ENCODE measurements at places on chromosomes 5 and 9.

DNA sequence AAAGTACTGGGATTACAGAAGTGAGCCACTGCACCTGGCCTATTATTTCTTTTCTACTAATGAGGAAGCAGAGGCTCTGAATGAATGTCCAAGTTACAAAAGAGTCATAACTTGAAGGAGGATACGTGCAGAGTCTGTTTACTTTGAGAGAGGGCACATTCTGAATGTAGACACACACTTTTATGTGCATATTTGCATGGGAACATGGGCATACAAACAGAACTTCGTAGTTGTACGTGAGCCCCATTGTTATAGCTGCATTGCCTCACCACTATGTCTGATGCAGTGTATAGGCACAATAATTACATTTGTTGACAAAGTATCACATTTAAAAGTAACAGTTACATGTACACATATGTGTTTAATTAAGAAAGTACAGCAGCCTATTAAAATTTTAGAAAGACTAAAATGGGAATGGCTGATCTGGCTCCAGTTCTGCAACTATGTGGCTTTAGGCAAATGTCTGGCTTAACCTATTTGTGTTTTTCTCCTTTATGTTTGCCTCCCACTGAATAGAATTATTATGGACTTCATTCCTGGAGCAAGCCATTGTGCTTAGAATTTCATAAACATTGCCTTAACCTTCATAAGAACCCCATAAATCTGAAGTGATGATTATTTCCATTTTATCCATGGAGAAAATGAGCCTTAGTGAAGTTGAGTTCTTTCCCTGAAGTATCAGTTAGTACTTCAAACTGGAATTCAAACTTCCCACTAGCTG, 3.0 kb upstream of the DPYSL3 start:
- no peak for DNase-seq

GRCh38 chr9:17882688-17883594, 304.1 kb downstream of the SH3GL2 start:
- no peak for DNase-seq

GRCh38 chr9:96183751-96184150, 118.2 kb downstream of the HSD17B3 start:
- DNase-seq = no peak

- no peak for DNase-seq
Measured at GRCh38 chr9:107435415-107435814, 54.2 kb downstream of the KLF4 start.

- peak; percentile 36 for DNase-seq
Measured at GRCh38 chr5:110852053-110852452, 113.2 kb downstream of the SLC25A46 start.

DNA sequence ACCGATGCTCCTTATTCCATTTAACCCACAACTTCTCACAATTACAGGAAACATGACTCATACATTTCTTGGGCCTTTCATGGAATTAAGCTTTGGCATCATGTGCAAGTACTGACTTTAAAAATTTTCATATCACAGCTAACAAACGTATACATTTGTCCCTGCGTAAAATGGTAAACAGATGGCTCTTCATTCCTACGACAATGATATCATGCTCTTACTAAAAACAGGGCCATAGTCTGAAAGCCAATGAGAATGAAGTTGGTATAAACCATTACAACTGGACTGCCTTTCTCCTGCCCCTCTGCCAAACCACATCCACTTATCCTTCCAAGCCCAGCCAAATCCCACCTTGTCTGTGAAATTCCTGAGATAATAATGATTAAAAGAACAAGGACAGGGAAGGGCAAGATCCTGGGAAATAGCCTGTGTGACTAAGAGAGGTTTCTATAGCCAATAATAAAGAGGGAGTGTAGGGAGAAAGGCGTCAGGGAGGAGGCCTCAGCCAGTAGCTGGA, 44.9 kb upstream of the ZNF366 start:
- no peak for DNase-seq

- no peak for DNase-seq
Measured at GRCh38 chr9:130556396-130557076, 22.8 kb upstream of the FUBP3 start.

- no peak for DNase-seq
Measured at GRCh38 chr5:139124774-139125520, 73.2 kb downstream of the SIL1 start.

DNA sequence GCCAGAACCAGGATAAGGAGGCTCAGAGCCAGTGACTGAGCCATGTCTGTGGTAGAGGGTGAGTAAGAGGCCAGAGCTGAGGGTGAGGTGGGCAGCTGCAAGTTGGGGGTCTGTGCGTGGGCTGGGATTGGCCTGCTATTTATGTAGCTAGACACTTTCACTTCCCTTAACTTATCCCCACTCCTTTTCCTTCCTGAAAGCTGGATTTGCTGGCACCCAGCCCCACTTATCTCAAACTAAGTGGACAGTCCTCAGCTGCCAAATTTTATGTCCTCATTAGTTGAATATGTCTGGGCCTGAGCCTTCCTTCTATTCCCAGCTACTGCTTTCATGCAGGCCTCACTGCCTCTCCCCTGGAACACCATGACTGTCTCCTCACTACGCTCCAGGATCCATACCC, at the start of gene CCL21:
TSS of gene CCL21 (minus strand) at position 114 of the 400 bp plus-strand sequence. CDS start at position 44, 70 bp downstream.
- no peak for DNase-seq

DNA sequence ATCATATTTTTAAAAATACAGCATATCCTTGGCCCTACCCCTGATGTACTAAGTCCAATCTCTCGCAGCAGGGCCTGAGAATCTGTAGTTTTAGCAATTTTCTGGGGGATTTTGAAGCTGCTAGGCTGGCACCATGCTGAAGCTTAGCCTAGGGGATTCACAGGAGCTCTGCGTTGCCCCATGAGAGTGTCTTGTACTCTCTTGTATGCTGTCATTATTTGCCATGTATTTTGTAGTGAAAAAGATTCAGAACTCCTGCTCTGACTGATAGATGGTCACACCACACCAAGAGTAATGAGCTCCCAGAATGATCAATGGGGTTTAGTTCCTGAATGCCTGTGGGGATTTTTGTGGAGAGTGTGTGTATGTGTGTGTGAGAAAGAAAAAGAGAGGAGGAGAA, 20.7 kb upstream of the TRMT10B start:
- no peak for DNase-seq

- no peak for DNase-seq
Measured at GRCh38 chr5:1874348-1874747, 8.4 kb downstream of the IRX4 start.

DNA sequence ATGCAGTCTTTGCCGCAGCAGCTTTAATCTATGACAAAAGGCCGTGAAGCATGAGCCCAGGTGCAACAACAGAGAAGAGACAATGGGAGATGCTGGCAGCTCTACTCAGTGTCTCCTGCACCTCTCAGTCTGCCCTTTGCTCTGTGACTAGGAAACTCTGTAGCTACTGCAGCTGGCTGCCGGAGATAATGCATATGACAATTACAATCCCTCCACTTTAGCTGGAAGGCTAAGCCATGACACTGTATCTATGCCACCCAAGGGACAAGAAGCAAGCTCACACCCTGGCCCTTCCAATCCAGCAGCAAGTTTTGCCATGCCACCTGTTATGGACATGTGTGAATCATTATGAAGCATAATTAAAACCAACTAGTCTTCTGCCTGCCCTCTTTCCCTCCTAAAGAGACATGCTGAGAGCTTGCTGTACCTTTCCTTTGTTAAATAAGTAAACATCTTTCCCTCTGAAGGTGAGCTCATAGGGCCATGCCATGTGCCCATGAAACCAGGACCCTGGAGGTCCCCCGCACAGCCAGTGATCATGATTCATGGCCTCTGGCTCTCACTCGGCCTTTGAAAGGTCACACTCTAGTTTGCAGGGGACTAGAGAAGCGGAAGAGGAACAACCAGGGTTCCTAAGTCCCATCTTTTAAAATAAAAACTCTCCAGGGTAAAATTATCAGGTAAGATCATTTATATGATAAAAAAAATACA, 219.4 kb downstream of the SPOCK1 start:
- DNase-seq = no peak

DNA sequence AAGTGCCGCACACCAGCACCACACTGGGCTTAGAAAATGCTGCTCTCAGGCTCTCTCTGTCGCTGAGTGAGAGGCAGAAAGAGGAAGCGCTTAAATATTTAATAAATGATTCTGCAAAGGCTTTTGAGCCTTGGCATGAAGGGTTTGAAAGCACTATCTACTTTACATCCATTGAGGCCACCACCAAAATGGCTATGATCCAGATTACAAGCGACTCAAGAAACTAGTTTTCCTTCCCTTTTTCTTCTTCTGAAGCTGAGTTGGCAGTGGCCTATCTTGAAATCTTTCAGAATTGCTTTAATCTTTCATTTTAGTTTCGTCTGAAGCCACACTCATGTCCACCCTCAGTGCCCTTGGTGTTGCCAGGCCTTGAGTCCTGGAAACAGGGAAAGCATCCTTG, 59.5 kb downstream of the EBF1 start:
- DNase-seq = peak; percentile 77

DNA sequence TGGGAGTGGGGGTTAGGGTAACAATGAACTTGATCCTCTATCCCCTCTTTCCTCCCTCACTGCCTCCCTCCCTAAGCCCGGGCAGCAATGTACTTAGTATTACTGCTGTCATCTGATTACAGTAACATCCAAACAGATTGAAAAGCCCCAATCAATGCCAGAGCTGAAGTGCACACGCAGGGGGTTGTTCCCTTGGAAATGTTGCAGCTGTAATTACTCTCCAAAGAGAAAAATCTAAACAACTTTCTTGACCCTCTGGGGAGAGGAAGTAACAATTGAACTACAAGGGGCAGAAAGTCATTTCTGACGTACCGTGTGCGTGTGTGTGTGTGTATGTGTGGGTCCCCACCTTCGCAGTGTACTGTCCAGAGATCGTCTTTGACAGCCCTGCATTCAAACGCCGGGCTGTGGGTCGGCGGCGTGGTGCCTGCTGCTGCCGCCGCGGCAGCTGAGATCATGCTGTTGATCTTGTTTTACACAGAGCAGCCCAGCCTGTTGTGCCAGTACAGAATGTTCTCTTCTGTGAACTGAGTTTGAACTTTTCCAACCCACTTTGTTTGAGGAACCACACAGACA, 66.0 kb upstream of the KLF9 start:
- no peak for DNase-seq

DNA sequence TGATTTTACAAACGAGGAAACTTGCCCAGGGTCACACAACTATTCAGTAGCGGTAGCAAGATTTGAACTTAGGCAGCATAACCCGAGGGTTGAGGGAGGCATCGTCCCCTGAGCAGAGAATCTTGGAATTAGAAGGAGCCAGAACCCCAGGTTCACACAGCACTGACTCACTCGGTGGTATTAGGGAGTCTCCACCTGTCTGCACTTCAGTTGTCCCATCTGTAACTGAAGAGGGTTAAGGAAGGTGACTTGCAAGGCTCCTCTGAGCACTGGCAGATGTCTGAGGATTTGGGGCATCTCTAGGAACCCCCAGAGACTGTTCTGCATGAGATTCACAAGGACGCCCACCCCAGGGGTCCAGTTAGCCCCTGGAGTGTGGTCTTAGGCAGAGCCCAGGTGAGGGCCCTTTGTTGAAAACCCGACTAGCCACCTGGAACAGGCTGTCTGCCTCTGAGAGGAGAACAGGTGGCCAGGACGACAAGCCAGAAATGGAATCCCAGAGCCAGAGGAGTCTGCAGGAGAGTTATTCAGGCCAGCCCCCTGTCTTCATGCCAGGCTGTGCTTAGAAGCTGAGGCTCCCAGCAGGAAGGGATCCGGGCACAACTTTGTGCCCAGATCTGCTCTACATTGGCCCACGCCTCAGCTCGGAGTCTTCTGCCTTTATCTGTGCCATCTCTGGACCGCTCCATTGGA, 50.0 kb upstream of the ORM1 start:
- DNase-seq = no peak

- DNase-seq = no peak
Measured at GRCh38 chr5:65197531-65198455, 283.9 kb downstream of the ADAMTS6 start.

DNA sequence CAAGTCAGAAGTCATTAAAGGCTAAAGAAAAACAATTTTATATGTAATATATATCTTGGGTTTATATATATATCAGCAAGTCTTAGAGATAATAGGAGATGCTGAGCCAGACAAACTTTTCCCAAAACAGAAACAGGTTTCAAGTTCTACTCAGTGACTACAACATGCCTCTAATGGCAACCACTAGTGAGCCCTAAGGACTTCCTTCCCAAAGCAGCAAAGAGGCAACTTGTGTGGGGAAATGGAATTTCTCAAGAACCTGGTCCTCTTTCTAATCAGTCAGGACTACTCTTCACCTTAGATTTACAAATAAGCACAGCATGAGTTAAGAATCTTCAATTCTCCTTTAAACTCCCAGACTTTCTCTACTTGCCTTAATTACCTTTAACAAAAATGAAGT, 17.6 kb downstream of the RNF38 start:
- DNase-seq = no peak

DNA sequence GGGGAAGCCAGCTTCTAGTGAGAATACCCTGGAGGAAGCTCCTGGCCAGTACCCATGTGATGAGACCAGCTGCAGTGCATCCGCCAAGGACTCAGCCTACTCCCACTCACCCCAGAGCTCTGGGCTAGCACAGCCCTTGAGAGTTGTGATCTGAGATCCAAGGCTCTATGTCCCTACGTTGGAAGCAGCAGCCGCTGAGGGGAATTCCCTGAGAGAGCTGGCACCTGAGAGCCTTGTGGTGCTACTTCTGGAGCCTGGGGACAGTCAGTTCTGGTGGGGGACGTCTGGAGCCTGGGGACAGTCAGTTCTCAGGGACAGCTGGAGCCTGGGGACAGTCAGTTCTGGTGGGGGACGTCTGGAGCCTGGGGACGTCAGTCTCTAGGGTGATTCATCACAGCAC, 39.2 kb downstream of the PDZD2 start:
- no peak for DNase-seq

GRCh38 chr5:122831984-122832383, 13.4 kb upstream of the SNX24 start:
- DNase-seq = no peak

- DNase-seq = peak; percentile 38
Measured at GRCh38 chr5:174581479-174581878, 142.9 kb upstream of the MSX2 start.

DNA sequence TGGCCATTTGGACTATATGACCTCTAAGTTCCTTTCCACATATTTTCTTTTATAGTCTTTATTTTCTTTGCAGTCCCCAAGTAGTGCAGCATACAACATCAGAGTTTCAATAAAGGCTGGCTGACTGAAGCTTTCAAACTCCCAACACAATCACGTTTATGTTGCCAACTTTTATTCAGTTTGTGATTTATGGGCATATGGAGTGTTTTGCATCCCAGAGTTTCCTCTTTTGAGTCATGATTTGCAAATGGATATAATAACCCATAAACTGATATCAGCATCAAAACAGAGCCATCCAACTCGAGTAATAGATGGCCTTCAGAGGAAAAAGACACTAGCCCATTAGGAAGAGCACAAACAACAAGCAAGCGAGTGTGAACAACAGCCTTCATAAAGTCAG, 414.0 kb downstream of the ELAVL2 start:
- no peak for DNase-seq

DNA sequence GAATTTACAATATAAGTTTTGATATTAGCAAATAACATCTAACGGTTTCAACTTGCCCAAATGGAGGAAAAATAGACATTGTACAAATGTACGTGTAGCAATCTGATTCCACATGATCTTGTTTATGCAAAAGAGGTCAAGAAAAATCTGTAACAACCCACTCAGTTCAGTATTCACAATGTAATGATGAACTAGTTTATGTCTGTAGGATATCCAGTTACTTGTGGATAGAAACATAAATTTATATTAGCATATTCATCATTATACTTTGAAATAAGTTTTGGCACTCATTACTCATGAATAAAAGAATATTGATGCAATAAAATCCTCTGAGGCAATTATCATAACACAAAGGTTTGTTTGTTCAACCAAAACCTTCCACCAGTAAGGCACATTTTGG, 28.1 kb downstream of the PLK2 start:
- DNase-seq = no peak

- DNase-seq = no peak
Measured at GRCh38 chr5:36949593-36949992, 73.0 kb downstream of the NIPBL start.

- DNase-seq = no peak
Measured at GRCh38 chr5:148788636-148789035, 37.8 kb upstream of the ADRB2 start.
